ENCODE measurements at places on chromosomes 7 and 10. TPM values are rescaled to one million over a fixed set of nuclear protein-coding genes. Genes with fewer than 3 reads are reported as not detected.

Gene IKZF1
- total RNA-seq: not detected

Gene CCDC136
- 0.65 TPM for total RNA-seq

Gene ACHE
- total RNA-seq: 1.5 TPM

Gene TUBB8
- total RNA-seq: not detected

Gene DMTF1
- 76.2 TPM for total RNA-seq

Gene ACADSB
- 2.7 TPM for total RNA-seq

Gene CFAP46
- under 0.01 TPM for total RNA-seq
